ENCODE measurements at places on chromosomes 7 and 10. TPM values are rescaled to one million over a fixed set of nuclear protein-coding genes. Genes with fewer than 3 reads are reported as not detected.
A peak's percentile ranks its signal among the peaks of the same experiment; 100 is the strongest.

The SDK1 gene
- 1.6 TPM for total RNA-seq

- no peak for DNase-seq
These were observed 10.8 kb downstream of the BLVRA start for GRCh38 chr7:43769281-43769680.

- DNase-seq = no peak
These were observed 179.7 kb upstream of the AGR3 start for GRCh38 chr7:17061443-17061842.

The ITGB8 gene
- 10.8 TPM for total RNA-seq

DNA sequence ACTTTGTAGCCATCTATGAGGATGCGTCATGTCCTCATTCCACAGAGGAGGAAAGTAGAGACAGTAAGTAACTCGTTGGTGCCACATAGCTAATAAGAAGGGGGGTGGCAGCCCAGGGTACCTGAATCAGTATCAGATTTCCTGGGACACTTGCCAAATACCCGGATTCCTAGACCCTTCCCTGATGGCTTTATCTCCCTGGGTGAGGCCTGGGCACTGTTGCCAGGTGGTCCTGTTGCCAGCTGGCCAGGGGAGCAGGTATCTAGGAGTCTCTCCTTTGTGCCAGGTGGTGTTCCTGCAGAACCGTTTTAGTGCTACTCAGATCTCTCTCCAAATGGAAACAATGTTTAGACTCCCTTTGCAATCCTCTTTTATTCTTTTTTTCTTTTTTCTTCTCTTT, 12.7 kb downstream of the SLC29A3 start:
- DNase-seq = no peak

- no peak for DNase-seq
These were observed 19.9 kb downstream of the COL17A1 start for GRCh38 chr10:104065748-104066147.

GRCh38 chr10:86361156-86362128, 5.2 kb downstream of the GRID1 start:
- no peak for DNase-seq

The COBL gene
- total RNA-seq = not detected

GRCh38 chr10:88762906-88763305, 3.1 kb downstream of the LIPN start:
- DNase-seq = no peak

- DNase-seq = no peak
These were observed 45.6 kb downstream of the PDGFA start for GRCh38 chr7:473870-474604.

- DNase-seq = no peak
These were observed 40.9 kb upstream of the ATRNL1 start for GRCh38 chr10:115052226-115052625.

GRCh38 chr10:15053061-15053460, 9.3 kb downstream of the OLAH start:
- no peak for DNase-seq

The SSMEM1 gene
- total RNA-seq = not detected

- DNase-seq = no peak
These were observed 62.4 kb upstream of the CCDC71L start for GRCh38 chr7:106723398-106723797.

DNA sequence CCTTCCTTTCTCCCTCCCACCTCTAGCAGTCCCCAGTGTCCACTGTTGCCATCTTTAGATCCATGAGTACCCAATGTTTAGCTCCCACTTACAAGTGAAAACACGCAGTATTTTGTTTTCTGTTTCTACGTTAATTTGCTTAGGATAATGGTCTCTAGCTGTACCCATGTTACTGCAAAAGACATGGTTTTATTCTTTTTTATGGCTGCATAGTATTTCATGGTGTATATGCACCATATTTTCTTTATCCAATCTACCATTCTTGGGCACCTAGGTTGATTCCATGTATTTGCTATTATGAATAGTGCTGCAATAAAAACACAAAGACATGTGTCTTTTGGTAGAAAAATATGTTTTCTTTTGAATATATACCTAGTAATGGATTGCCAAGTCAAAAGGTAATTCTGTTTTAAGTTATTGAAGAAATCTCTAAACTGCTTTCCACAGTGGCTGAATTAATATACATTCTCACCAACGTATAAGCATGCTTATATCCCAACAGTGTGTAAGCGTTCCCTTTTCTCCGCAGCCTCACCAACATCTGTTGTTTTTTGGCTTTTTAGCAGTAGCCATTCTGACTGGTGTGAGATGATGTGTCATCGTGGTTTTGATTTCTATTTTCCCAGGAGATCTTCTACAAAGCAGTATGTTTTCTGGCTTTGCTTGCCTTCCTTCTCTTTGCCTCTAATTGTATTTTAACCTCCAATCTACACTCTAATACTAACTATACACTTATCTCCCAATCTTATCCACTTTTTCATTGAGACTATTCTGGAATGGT, 179.5 kb upstream of the PHF14 start:
- no peak for DNase-seq

DNA sequence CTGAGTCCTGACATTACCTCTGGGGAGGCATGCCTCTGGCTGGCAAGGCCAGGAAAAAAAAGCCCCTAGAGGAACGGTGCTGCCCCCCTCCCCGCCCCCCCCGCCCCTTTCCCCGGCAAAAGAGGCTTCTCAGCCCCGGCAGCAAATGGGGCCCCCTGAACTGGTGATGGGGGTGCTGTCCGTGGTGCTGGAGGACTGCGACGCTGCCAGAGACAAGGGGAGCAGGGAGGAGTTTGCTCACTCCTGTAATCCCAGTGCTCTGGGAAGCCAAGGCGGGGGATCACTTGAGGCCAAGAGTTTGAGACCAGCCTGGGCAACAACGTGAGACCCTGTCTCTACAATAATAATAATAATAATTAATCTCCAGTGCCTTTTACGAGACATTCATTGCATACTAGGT, 23.7 kb downstream of the SRRM3 start:
- peak; percentile 23 for DNase-seq

- DNase-seq = peak; percentile 32
These were observed 17.0 kb downstream of the FAM131B start for GRCh38 chr7:143345428-143345900.

The SPDYE11 gene
- total RNA-seq = not detected

- peak; percentile 79 for DNase-seq
These were observed 48.4 kb downstream of the TES start for GRCh38 chr7:116258734-116259133.

The CFTR gene
- under 0.01 TPM for total RNA-seq

DNA sequence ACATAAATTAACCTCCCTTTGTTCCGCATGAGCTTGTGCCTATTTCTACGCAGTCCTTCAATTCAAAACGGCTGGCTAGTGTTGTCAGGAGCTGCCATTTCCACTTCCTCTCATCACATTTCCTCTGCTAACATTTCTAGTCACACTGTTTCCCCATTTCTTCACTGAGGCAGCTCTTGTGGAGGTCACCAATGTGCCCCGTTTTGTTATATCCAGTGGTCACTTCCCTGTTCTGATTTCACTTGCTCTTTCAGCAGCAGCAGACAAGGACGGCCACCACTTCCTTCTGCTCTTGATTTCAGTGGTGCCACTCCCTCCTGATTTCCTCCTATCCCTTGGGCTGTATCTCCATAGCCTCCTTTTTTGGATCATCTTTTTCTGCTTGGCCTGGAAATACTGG, 64.8 kb upstream of the SEC61G start:
- no peak for DNase-seq

The NRG3 gene
- not detected for total RNA-seq

DNA sequence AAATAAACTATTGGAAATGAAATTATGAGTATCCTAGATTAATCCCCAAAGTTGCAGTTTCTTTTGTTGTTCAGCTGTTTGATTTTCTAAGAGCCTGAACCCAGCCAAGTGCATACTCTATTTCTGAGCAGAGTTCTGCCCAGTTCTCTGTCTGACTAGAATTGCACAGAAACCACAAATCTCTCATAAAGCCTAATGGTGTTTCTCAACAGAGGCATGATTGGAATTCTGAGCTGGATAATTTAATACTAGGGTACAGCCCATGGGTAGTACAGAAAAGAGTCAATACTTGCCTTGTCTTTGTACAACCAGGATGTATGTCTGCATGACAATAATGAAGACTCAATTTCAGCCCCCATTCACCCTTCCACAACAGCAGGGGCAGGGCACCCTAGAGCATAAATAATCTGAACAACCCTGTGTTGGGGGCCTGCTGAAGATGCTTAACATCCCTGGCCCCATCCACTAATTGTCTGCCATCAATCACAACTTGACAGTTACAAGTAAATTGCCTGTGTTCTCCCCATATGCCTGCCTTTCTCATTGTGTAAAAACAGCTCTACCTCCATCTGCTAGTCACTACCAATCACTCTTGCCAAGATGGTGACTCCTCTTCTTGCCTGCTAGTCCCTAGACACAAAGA, 114.4 kb downstream of the NPSR1 start:
- DNase-seq = no peak

GRCh38 chr10:69673521-69673920, 43.5 kb downstream of the FAM241B start:
- no peak for DNase-seq

DNA sequence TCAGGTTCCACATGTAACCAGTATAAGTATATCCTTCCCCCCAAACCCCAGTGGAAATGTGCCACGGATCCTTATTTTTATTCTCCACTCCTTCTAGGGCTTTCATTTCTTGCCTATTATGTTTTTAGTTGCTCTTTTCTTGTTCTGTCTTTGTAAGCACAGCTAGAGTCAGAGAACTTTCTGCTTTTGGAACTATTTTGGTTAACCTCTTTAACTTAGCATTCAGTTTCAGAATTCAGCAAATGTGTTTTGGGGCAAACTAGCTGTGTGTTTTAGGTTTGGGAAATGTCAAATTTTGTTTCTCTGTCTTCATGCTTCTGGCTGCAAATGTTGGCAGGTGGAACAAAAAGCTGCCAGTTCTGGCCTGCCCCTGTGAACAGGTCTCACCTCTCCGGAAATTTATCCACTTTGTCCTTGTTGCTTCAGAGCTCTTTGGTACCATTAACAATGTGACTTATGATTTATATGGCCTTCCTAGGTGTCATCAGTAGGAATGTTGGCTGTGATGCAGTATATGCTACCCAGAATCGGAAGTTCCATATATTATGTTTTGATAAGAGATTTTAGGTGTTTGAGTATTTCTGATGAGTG, 156.1 kb downstream of the ADK start:
- no peak for DNase-seq

- DNase-seq = no peak
These were observed 25.3 kb downstream of the PITRM1 start for GRCh38 chr10:3147117-3147820.

- peak; percentile 53 for DNase-seq
These were observed at the start of gene CDK14 for GRCh38 chr7:90595801-90596670. Gene CDK14 (plus strand): TSS chr7:90596321. CDS start chr7:90596628, 307 bp downstream.

The KIFBP gene
- total RNA-seq = 67.2 TPM

The KIAA1549 gene
- total RNA-seq = 1.3 TPM

DNA sequence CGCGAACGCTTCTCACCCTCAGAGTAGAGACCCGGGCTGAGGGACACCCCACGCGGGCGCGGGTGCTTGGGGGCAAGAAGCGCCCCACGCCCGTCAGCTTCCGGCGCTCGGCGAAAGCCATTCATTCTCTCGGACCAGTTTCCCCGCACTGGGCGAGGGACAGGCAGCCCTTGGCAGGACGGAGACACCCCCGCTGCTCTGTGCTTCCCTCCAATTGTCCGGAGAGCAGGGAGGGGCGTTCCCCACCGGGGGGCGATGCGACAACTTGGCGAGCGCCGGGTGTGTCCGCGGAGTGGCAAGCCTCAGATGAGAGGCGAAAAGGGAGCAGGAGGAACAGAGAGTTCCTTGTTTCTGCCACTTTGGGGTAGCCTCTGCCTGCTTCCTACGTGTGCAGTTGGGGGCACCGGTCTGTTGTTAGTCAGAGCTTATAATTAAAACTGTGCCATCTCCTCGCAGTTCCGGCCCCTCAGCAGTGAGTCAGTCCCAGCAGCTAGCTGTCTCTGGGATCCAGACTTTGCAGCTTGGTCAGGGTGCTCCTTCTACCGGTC, 1.7 kb downstream of the GPR158 start:
- DNase-seq = no peak

GRCh38 chr7:99042957-99043356, 101.0 kb downstream of the SMURF1 start:
- DNase-seq = peak; percentile 15

DNA sequence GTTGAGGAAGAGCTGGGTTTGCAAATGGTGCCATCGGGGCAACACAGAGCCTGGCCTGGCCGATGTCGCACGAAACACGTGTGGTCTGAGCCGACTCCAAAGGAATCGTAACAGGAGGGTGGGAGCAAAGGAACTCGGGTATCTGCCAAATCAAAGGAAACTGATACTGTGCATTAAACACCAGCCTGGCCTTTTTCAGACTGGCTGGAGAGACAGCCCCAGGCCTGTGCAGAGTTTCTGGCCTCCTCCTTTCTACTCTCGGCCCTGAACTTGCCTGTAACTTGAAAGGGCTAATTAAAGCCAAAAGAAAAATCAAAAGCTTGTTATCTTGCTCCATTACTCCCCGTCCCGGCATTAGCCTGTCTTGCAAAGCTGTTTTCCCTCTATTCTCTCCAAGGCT, 71.4 kb downstream of the PLXNA4 start:
- DNase-seq = no peak

GRCh38 chr10:7467031-7467667, 56.3 kb upstream of the SFMBT2 start:
- no peak for DNase-seq

The SUN3 gene
- total RNA-seq = not detected

The AGBL3 gene
- total RNA-seq = 0.28 TPM

DNA sequence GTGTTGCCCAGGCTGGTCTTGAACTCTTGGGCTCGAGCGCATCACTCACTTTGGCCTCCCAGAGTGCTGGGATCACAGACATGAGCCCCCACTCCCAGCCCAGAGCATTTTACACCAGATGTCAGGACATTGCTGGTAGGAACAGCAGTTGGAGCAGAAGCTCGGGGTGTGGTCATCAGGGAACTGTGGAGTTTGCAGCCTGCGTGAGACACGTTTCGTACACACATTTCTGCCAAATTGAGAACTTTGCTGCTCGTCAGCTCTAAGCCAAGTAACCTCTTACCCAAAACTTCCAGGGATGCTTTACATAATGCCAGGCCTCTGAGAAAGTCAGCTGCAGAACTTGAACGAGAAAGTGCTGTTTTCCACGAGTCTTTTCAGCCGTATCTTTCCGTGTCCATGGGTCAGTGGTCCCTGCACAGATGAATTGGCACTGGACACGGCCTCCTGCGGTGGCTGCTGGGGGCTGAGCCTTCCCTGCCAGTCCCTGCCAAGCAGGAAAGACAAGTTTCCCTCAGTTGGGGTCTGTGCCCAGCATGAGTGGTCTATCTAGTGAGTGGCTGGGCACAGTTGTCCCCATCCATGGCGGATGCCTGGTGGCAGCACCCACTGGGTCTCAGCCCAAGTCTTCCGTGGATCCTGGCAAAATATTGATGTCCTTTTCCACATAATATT, 54.4 kb downstream of the DNAJB6 start:
- no peak for DNase-seq

The SLC29A3 gene
- 0.72 TPM for total RNA-seq

The GNG11 gene
- total RNA-seq = 6.1 TPM

The ADCYAP1R1 gene
- not detected for total RNA-seq
